ENCODE measurements at places on chromosomes 7 and 10. TPM values are rescaled to one million over a fixed set of nuclear protein-coding genes. Genes with fewer than 3 reads are reported as not detected.

DNA sequence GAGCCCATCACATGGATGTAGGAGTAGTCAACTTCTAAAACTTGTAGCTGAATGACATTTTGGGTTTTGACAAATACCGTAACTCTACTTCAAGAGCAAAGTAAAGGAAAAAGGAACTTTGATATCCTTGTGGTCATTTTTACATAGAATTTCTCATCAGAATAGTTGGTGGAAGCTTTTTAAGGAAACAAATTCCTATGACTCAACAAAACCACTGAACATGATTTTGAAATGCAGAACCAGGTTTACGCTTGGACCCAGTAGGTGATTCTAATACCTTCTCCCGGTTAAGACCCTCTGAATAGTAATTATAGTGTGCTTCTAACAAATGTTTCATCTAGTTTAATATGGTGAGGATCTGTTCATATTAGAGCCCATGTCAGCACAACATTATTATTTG, 307.8 kb downstream of the GPR37 start:
- no peak for DNase-seq

GRCh38 chr7:16651396-16652239, 5.6 kb downstream of the BZW2 start:
- no peak for DNase-seq

GRCh38 chr7:142439739-142440138, 181.9 kb upstream of the PRSS58 start:
- DNase-seq, result no peak

DNA sequence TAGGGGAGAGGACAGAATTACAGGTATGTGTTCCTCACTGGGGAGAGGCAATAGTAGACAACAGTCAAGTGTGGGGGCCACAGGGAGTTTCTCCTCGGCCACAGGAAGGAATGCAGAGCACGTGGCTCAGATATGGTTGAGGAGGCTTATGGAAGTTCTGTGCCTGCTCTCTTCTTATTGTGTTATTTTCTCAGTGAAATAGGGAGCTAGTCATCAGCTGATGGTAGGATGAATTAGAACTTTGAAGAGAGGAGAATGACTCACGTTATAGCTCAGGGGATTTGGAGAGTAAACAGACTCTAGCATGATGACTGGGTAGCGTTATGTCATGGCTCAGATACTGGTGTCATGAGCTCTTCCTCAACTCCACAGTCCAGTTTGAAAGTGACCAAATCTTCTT, 308.3 kb upstream of the IGFBP3 start:
- DNase-seq, result peak; percentile 27

DNA sequence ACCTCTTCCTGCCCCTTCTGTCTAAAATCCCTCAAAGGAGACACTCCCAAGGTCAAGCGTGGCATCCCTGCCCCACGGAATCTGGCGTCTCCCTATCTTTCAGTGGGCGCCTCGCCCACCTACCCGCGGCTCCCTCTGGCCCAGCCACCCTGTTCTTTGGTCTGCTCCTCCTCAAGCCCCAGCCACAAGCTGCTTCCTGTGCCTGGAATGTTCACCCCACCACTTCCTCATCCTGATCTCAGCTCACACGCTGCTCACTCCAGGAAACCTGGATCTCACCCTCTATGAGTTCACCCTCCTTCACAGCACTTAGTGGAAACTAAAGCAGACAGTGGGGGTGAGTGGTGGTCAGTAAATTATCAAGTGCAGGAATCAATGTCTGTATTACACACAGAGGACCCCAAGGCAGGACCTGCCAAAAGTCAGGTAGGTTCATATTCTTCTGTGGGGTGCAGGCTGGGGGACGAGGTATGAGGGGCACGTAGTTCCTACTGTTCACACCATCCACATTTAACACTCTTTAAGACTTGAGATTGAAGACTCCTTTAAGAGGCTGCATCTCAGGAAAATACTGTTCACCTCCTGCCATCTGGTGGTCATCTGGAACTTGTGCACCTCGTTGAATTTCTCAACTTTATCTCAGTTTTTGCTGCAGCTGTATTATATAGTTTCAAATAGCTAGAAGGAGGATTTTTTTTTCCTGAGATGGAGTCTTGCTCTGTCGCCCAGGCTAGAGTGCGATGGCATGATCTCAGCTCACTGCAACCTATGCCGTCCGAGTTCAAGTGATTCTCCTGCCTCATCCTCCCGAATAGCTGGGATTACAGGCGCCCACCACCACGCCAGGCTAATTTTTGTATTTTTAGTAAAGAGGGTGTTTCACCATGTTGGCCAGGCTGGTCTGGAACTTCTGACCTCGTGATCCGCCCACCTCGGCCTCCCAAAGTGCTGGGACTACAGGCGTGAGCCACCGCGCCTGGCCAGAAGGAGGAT, 166.6 kb downstream of the ARHGAP21 start:
- DNase-seq, result peak; percentile 19

DNA sequence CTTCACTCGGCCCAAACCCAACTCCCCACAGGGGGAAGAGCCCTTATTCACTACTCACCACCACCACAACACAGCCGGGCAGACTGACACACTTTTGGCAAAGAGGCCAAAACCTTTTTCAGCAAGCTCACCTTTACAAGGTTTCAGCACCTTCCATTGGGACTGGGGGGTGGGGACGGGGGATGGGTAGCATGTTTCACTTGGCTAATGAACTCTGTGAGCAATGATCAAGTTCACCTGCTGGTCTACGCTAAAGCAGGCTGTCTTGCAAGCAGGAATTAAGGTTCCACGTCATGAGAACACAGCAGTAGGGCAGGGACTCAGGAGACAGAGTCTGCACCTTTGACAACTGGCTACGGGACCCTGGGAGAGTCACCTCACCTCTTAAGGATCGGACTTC, 7.0 kb downstream of the FAM53B start:
- no peak for DNase-seq

DNA sequence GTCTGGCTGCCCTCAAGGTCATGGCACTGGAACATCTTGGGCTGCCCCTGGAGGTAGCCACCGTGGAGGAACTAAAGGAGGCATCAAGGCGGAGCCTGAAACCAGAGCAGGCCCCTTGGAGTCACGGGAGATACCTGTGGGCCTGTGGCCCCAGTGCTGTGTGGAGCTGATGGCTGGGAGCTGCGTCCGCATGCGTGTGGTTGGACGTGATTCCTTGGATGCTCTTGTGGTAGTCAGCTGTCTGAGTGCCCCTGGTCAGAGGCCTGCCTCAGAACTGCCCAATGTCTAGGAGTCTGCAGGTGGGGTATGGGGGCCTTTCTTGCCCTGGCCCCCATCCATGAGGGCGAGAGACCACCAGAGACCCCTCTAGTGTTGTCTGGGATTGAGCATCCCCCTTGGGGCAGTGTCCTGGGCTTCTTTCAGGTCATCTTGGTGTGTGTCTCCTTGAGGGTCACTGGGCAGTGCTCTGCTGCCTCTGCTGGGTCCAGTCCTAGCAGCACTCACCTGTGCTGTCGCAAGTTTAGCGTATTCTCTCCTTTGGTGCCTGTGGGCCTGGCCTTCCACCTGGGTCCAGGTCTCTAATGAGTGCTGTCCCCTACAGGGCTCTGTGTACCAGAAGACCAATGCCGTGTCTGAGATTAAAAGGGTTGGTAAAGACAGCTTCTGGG, 8.1 kb downstream of the PGAM2 start:
- no peak for DNase-seq

DNA sequence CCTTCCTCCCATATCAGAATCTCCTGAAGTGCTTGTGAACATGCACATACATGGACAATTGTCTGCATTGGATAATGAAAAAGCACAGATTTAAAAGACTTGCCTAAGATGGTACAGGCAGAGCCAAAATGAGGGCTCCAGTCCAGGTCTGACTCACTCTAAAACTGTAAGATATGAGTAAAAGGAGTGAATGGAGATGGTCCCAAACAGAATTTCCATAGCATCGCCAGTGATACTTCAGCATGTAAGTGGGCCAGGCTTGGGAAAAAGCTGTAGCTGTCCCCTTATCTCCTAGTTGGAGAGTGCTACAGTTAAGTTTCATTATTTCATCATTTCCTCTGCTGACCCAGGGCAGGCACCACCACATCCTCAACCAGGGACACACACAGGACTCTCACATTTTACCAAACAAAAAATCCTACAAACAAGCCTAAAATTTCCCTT, 26.4 kb upstream of the IL6 start:
- DNase-seq, result peak; percentile 43

- peak; percentile 32 for DNase-seq
These were observed 9.6 kb downstream of the TRIM56 start for GRCh38 chr7:101094791-101095375.

- DNase-seq, result no peak
These were observed 751 bp upstream of the GTPBP10 start for GRCh38 chr7:90345595-90346335.

DNA sequence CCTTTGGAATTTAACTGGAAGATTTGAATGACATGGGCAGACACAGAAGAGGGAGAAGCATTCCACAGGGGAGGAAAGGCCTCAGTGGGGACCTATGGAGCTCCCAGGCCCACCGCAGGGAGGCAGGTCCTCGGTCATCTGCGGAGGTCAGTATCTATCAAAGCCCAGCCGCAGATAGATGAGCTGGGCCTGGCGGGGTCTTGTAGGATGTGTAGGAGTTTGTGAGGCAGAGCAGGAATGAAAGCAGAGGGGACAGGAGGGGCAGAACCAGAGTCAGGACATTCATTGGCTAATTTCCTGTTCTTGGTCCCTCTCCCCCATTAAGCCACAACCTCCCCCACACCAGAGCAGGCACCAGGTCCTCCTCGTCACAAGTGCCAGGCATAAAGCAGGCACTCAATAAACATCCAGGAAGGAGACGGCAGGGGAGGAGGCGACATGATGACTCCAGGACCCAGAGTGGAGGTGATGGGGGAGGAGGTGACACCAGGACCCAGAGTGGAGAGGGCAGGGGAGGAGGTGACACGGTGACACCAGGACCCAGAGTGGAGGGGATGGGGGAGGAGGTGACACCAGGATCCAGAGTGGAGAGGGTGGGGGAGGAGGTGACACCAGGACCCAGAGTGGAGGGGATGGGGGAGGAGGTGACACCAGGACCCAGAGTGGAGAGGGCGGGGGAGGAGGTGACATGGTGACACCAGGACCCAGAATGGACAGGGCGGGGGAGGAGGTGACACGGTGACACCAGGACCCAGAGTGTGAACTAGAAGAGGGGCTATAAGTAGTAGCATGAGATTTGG, 83.7 kb upstream of the PDGFA start:
- no peak for DNase-seq

GRCh38 chr7:99171731-99172130, 27.8 kb upstream of the SMURF1 start:
- DNase-seq, result no peak

DNA sequence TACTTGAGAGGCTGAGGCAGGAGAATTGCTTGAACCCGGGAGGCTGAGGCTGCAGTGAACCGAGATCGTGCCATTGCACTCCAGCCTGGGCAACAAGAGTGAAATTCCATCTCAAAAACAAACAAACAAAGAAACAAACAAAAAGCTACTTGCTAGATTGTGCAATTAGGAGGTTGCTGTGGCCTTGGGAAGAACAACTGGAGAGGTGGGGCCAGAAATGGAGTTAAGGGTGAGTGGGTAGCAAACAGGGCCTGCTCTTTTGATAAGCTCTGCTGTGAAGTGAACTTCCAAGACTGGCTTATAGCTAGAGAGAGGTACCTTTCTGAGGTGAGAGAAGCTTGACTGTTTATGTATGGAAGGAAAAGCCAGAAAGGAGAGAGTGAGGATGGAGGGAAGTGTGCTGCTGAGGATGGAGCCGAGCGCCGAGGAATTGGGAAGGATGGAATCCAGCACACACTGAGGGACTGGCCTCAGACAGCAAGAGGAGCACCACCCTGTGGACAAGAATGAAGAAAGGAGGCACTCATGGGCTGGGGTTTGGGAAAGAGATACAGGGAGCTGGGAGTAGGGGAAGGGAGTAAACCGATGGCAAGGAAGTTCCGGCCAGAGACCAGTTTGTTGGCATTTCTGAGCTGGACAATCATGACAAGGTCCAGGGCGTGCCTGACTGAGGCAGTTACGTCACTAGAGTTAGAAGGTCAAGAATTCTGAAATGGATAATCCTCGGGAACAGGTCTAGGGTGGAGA, 7.0 kb upstream of the RPEL1 start:
- peak; percentile 30 for DNase-seq

DNA sequence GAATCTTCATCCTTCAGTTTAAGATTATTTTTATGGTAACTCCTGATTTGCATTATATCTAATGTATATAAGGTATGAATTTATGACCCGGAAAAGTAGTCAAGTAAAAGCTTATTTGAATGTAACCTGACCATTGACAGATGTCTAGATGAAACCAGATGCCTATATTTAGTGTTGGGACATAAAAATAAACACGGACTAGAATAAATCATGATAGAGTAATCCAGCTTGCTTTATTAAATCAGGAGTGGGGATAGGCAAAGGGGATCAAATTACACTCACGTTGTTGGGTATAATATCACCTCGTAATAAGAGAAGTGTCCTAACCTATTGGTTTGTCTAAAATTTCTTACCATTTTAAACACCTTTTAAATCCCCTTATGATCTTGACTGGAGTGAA, 244.6 kb downstream of the AGMO start:
- DNase-seq, result no peak

GRCh38 chr7:154881026-154881425, 121.9 kb downstream of the PAXIP1 start:
- no peak for DNase-seq

DNA sequence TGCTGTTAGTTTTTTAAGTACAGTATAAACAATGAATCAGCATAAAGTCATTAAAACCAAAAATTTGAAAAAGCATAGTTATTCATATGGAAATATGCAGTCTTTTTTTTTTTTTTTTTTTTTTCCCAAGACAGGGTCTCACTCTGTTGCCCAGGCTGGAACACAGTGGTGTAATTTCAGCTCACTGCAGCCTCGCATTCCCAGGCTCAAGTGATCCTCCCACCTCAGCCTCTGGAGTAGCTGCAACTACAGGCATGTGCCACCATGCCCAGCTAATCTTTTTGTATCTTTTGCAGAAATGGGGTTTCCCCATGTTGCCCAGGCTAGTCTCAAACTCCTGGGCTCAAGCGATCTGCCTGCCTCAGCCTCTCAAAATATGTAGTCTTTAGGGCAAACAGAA, 182.0 kb downstream of the SEMA3E start:
- no peak for DNase-seq

AGR2 gene
- total RNA-seq, result not detected

MBL2 gene
- total RNA-seq, result not detected

GPRIN2 gene
- not detected for total RNA-seq

AKR1D1 gene
- total RNA-seq, result not detected

MOGAT3 gene
- total RNA-seq, result not detected

ZNF488 gene
- 0.07 TPM for total RNA-seq

FLNC gene
- 71.1 TPM for total RNA-seq

BAIAP2L1 gene
- total RNA-seq, result 9.6 TPM

STN1 gene
- total RNA-seq, result 33.2 TPM

Data from MG63 (cell line).